NCI-H2081 treated with DMSO at 0.1 percent for 48 hours (cell line): ENCODE measurements at places on chromosomes 12 and 14.

GRCh38 chr12:123075646-123076171 lies 75.2 kb downstream of the PITPNM2 start:
- no peak for DNase-seq

- DNase-seq: no peak
Observed at GRCh38 chr14:56730538-56731145, 79.6 kb downstream of the OTX2 start.

DNA sequence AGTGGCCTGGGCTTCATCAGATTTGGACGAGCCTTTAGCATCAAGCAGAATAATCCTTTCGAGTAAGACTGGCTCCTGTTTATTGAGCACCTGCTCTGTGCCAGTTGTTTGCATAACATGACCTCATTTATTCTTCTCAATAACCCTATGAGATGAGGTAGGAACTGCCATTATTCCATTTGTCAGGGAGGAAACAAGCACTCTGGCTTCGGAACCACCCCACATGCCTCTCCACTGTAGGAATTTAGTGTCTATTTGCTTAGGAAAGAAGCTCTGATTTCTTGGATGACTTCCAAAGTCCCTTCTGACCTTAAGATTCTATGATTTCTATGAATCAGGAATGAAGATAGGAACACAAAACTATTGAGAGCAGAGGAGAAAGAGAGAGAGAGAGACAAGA lies 11.0 kb downstream of the SAMD4A start:
- DNase-seq: no peak

GRCh38 chr12:96020314-96021003 lies 14.9 kb downstream of the LTA4H start:
- DNase-seq: no peak

GRCh38 chr14:89564989-89565388 lies 148.0 kb upstream of the FOXN3 start:
- DNase-seq: no peak

DNA sequence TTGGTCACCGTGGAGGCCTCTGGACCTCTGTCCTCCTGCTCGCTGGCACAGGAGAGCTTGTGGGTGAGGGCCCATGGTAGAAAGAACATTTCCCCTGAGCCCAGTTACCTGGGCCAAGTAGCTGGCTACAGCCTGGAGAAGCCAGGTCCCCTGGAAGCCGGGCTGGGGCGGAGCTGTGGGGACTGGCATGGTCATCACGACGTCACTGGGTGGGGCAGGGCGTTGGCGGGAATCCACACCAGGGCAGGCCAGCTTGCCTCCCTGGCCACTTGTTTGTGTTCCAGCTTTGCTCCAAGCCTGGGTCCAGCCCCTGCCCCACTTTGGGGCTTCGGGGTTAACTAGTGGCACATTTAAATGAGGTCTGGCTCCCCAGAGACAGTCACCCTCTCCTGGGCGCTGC lies 35.0 kb upstream of the SLC24A4 start:
- no peak for DNase-seq

- DNase-seq: no peak
Observed at GRCh38 chr14:99660794-99661193, 15.9 kb downstream of the HHIPL1 start.

GRCh38 chr12:66739940-66740651 lies 61.2 kb upstream of the GRIP1 start:
- DNase-seq: no peak

DNA sequence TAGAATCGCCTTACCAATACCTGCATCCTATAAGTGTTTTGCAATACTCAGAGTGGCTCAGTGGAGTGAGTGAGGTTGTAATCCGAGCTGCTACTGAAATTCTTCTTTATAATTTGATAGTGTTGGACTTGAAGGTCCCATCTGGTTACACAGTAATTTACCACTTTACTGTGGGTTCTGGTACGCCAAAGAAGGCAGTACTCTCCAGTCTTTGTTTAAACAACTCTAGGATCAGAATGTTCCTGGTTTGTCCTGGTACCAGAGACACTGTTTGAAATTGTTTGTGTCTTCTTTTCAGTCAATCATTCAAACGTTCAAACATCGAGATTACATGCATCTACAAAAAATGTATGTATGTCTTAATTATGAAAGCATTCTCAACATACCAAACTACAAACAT lies 51.3 kb upstream of the AMN1 start:
- DNase-seq: no peak

GRCh38 chr14:50804181-50804721 lies 26.7 kb downstream of the NIN start:
- no peak for DNase-seq

- no peak for DNase-seq
Observed at GRCh38 chr12:107925125-107925524, 150.6 kb downstream of the ASCL4 start.

DNA sequence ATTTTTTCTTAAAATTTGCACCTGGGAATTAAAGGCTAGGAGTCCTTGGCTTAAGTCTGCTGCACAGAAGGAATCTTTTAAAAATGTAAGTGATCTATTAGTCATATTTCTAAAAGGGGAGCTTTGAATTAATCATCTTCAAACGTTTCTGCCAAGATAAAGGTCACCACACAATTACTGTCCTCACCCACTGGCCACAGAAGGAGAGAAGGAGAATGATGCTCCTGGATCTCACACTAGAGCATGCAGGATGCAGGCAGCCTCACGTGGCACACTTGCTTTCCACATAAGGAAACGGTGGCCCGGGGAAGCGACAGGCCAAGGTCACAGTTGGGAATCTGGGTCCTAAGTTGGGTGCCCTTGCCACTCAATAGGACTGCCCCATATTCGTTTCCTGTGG lies 16.9 kb downstream of the PLEKHG7 start:
- DNase-seq: no peak

GRCh38 chr12:112182499-112182898 lies 57.1 kb downstream of the TRAFD1 start:
- no peak for DNase-seq

DNA sequence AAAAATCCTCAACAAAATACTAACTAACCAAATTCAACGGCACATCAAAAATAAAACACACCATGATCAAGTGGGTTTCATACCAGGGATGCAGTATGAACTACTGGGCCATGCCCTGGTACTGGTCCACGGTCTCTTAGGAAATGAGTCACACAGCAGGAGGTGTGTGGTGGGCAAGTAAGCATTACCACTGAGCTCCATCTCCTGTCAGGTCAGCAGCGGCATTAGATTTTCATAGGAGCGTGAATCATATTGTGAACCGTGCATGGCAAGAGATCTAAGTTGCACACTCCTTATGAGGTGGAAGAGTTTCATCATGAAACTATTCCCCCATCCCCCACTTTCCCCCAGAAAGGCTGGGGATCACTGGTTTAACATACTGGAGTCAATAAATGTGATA lies 6.7 kb upstream of the LGR5 start:
- DNase-seq: no peak

- no peak for DNase-seq
Observed at GRCh38 chr12:103727638-103728037, 113.4 kb downstream of the NT5DC3 start.

DNA sequence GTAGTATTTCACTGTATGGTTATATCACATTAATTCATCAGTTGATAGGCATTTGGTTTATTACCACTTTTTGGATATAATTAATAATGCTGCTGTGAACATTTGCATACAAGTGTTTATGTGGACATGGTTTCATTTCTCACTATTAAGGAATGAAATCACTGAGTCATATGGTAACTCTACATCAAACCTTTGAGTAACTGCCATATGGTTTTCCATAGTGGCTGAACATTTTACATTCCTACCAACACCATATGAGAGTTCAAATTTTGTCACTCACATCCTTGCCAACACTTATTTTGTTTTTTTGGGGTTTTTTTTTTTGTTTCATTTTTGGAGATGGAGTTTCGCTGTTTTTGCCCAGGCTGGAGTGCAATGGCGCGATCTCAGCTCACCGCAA lies 30.2 kb upstream of the EAPP start:
- no peak for DNase-seq

DNA sequence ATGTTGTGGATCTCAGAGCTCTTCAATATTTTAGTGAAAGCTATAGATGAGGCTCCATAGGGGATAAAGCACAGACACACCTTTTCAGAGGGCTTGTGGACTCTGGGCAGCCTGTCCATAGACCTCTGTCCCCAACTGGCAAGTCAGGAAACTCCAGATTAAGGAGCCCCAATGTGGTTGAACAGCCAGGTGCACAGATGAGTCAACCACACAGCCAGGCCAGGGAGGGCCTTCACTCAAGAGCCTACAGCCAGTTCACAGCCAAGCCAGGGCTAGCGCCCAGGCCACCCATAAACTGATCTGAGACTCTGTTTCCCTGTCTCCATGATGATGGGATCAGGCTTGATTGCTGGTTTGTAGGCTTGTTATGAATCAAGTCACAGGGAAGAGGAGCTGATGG lies 1.0 kb upstream of the BDKRB2 start:
- DNase-seq: no peak

- DNase-seq: no peak
Observed at GRCh38 chr12:100591979-100592378, 18.5 kb downstream of the GAS2L3 start.

- DNase-seq: no peak
Observed at GRCh38 chr12:48927261-48927660, 2.0 kb upstream of the FKBP11 start.

- DNase-seq: no peak
Observed at GRCh38 chr14:33629792-33630191, 321.1 kb downstream of the EGLN3 start.

DNA sequence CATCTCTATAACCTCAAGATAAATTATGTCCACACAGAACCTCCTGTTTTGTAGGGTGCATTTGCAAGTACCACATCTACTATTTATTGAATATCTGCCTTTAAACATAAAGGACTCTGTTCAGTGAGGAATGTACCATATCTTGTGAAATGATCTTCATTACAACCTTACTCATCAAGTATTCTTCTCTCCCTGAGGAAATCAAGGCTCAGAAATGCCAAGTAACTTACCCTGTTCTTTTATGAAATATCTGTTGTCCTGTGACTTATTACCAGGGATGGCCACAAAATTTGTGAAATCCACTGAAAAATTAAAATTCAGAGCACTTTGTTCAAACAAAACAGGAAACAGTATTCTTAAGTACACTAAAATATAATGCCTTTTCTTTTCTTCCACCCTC lies 366.7 kb downstream of the GALC start:
- no peak for DNase-seq

DNA sequence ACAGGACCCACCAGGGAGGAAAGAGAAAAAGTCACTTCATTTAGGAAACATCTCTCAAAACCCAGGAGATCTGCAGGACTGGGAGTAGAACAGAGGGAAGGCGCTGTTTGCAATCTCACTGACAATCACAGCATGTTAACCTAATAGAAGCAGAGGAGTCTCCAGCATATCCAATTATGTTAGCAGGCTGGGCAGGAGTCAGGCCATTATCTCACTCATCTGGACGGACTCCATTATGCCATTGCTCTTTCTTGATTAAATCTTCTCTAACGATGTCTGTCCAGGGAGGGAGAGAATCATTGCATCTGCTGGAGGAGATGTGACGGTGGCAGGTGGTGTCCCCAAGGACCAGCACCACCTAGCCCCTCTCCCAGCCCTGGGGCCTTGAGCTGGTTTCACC lies 203.8 kb upstream of the SFSWAP start:
- DNase-seq: no peak

GRCh38 chr12:24055747-24056146 lies 106.3 kb upstream of the SOX5 start:
- DNase-seq: no peak

DNA sequence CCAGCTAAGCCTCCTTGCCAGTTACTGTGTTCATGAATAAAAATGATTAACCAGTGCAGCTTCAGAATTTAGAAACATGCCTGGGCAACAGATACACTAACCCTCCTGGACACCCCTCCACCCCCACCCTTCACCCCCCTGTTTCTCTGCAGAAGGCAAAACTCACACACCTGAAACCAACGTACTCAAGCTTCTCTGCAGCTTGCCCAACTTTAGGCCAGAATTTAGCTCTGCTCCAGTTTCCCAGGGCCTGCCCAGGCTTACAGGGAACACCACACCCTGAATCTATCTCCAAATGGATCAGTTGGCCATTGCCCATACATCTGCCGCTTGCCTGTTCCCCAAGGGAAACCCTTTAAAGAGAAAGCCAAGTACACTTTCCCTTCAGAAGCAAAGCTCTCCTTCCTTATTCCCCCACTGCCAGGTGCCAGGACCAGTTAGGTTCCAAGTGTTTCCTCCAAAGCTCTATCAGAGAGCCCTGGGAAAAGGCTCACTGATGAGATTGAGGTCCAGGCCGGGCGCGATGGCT lies 1.8 kb upstream of the SPPL3 start:
- DNase-seq: no peak

DNA sequence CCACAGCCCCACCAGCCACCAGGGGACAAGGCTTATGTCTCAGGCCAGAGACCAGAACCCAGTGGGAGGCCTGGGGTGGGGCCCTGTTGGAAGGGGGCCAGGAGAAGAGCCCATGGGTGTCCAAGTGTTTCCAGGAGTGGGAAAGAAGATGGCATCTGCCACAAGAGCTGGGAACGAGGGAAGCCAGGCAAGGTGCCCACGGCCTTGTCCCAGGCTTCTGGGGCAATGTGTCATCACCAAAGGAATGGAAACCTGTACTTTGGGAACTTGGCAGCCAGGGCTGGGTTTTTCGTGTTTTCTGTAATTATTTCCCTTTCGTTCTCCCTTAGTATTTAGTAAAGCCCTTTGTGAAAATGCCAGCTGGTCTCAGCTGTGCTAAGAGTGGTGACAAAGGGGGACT lies 5.3 kb upstream of the PGF start:
- DNase-seq: no peak

GRCh38 chr12:95582230-95583058 lies 31.2 kb upstream of the USP44 start:
- peak; percentile 32 for DNase-seq
